ENCODE measurements at places on chromosomes 5 and 9.

DNA sequence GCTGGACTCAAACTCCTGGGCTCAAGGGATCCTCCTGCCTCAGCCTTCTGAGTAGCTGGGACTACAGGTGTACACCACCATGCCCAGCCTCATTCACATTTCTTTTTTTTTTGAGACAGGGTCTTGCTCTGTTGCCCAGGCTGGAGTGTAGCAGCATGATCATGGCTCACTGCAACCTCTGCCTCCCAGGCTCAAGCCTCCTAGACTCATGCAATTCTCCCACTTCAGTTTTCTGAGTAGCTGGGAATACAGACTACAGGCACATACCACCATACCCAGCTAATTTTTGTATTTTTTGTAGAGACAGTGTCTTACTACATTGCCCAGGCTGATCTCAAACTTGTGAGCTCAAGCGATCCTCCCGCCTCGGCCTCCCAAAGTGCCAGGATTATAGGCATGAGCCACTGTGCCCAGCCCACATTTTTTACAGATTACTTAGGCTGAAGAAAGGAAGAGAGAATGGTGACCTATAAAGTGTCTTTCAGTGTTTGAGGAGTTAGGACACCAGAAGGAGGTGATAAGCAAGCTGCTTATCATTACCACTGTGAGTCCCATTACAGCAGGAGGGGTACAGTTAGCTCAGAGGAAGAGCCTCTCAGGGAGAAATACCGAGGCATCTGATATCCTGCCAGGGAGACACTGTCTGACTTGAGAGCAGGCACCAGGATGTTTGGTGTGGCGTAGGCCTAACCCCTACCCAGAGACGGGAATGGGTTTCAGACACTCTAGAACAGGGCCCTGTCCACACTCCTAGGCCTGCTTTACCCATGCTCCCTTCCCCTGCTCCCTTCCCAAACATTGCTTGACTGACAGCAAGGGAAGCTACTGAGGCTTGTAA lies 9.7 kb downstream of the FAXDC2 start:
- no peak for DNase-seq

- no peak for DNase-seq
These were observed 87.6 kb downstream of the NR3C1 start for GRCh38 chr5:143315929-143316328.

GRCh38 chr9:88979021-88979420 lies 12.2 kb upstream of the S1PR3 start:
- DNase-seq, result no peak

GRCh38 chr5:104643320-104643719 lies 1080.7 kb upstream of the NUDT12 start:
- no peak for DNase-seq
